Activated CD4-positive, alpha-beta T cell treated with anti-CD3 and anti-CD28 coated beads, Interleukin-2, Interleukin-4, amounts not matched to agents 100 ng/mL and 50 ng/mL, durations not matched to agents 16 hours and 8 hours (primary cell): ENCODE measurements at places on chromosomes 1 and 21.

- no peak for DNase-seq
These were observed 170.0 kb upstream of the KCTD3 start for GRCh38 chr1:215397106-215397505.

DNA sequence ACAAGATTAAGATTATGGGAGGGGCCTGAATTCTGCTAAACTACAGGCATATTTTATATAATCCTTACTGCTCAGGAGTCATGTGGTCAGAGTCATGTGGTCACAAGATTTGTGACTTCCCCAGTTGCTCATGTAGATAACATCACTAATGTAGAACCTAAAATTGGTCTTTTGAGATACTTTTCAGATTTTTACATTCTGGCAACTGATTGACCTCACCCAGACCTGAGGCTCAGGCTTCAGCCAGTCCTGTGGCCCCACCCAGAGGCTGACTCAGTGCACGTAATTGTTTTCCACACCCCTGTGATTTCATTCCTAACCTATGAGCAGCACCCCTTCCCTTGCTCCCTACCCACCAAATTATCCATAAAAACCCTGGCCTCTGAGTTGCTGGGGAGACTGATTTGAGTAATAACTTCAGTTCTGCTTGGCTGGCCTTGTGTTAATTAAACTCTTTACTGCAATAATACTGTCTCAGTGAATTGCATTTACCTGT is 41.7 kb upstream of the ZNF326 start:
- peak; percentile 41 for DNase-seq

DNA sequence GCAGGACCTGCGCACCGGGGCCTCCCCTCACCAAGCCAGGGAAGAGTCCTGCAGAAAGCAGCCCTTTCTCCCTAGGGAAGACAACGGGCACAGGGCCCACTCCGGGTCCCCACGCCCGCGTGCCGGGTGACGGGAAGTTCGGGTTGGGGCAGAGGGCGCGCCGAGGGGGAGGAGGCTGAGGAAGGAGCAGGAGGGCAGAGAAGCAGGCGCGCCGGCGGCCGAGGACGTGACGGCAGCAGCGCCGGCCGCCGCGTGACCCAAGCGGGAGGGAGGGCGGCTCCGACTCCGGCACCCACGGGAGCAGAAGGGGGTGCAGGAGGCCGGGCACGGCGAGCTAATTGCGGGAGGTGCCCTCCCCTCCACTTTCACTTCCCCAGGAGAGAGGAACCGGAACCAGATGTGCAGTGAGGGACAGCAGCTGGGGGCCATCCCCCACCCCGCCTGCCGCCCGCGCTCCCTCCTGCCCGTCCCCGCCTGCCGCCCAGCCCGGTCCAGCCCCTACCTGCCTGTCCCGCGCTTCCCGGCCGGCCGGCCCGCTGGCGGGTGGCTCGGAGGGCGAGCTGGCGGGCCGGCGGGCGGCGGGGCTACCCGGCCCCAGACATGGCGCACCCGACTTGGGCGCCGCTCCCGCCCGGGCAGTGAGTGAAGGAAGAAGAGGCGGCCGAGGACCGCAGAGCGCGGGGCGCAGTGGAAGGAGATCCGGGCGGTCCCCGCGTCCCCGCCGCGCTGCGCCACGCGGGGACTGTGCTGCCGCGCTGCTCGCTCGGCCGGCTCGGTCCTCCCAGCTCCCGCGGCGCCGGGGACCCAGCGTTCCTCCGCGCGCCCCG is 510 bp downstream of the DENND4B start:
- DNase-seq, result peak; percentile 73

- no peak for DNase-seq
These were observed 119.8 kb upstream of the PTGFR start for GRCh38 chr1:78370779-78371482.

GRCh38 chr1:212152308-212152693 is 116.8 kb downstream of the DTL start:
- DNase-seq, result no peak

DNA sequence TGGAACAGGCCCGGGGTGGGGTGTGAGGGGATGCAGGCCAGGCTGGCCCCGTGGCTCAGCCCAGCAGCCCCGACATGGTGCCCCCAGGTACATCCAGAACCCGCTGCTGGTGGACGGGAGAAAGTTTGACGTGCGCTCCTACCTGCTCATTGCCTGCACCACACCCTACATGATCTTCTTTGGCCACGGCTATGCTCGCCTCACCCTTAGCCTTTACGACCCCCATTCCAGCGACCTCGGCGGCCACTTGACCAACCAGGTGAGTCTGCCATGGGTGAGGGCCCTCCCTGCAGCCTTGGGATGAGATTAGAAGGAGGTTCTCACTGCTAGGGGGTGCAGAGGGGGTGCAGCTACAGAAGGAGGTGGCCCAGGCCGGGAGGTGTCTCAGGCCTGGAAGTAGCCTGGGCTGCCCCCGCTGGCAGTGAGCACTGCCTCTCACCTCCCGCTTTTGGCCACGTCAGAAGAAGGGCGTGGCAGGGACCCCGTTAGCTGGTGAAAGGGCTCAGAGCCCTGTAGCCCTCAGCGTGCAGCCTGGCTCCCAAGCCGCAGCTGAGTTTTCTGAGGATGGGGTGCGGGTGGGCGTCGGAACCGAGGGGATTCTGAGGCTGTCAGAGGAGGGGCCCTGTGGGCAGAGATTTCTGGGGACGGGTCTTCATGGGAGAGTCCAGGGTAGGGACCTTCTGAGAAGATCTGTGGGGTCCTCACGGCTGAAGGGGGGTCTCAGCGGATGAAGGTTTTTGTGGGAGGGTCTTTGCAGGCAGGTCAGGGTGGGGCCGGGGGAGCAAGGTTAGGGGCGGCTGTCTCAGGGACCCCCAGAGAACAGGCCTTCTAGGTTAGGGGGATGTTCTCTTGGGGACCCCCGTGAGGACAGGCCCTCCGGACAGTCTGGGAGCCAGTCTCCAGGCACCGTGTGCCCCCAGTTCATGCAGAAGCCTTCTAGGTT is 10.4 kb downstream of the TTLL10 start:
- no peak for DNase-seq

DNA sequence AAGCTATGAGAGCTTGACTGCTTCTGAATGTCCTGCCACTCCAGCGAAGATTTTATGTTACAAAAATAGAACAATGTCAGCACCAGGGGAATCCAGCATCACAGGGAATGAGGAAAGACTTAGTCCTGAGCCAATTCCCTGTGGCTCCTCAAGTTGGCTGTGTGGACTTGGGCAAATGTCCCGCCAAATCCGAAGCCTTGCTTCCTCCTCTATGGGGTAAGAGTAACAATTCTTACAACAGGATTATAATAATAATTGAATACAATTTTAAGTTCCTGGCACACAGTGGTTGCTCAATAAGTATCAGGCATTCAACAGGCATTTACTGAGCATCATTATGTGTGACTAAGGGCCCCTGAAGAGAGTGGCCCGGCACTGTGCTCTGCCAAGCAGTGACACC is 44.4 kb downstream of the STPG1 start:
- DNase-seq, result no peak

DNA sequence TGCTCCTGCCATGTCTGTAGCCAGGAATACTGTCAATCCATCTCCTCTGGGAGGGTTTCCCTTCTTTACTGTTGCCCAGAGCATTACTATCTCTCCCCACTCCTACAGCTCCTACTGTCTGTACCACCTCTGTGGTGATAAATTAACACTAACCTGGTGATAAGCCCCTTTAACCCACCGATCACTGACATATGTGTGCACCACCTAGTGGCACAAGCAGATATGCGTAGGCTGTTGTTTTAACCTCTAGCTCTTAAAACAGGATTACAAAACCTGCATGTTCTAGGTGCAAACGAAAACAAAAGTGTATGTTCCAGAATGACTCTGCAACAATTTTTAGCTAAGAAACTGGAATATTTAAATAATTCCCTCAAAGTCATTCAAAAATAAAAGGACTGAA is 93.9 kb upstream of the BEND5 start:
- DNase-seq, result no peak

DNA sequence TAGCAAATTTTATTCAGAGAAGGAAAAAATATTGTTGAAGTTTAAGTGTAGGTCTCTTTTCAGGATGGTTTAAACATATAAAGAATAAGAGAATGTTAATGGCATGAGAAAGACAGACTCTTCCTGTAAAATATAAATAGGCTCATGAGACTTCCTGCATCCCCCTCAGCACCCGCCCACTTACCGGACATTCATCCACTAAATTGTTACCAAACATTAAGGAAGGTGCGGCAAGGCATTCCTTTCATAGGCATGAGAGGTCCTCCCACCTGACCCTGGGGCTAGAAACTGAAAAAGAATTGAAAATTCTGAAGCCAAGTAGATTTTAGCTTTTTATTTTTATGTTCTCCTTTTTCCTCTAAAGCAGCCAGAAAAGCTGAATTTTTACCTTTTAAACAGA is 10.6 kb upstream of the USP1 start:
- no peak for DNase-seq

DNA sequence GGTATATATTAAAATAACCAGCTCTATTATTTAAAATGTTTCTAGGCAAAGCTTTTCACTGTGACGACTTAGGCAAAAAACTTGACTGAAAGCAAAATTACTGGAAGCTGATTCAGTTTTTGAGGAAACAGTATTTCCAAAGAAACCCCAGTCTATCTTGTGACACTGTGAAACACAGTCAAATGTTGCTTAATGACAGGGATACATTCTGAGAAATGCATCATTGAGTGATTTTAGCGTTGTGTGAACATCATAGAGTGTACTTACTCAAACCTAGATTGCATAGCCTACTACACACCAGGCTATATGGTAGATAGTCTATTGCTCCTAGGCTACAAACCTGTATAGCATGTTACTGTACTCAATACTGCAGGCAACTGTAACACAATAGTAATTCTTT is 116.9 kb upstream of the KCNK1 start:
- DNase-seq, result peak; percentile 15

DNA sequence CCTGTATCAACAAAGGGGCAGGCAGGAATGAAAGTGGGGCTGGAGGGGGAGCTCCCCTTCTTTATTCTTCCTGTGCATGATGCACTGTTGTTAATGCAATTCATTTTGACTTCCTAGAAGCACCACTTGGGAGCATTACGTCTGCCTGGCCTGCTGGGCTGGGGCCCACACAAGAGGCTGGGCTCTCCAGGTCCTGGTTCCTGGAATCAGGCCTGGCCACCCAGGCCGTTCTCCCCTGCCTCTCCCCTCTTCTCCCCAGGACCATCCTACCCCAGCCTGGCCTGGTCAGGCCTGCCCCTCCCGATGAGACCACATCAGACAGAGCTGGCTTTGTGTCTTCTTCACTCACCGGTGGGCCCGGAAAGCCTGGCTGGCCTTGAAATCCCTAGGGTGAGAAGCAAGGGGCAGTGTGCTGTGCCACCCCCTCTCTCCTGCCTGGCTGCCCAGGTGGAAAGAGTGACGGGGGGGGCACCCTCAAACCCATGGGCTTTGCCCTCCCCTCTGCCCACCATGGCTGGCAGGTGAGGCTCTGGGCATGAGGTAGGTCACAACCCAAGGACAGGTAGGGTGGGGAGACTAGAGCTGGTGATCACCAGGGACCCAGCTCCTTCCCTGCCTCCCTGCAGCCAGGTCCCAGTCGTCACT is 20.7 kb upstream of the PEF1 start:
- no peak for DNase-seq

- peak; percentile 83 for DNase-seq
These were observed 97.4 kb upstream of the GFI1 start for GRCh38 chr1:92583821-92584760.

GRCh38 chr21:37799211-37800056 is 116.8 kb downstream of the KCNJ6 start:
- DNase-seq, result no peak

GRCh38 chr1:97158691-97159096 is 437.1 kb downstream of the PTBP2 start:
- DNase-seq, result no peak

DNA sequence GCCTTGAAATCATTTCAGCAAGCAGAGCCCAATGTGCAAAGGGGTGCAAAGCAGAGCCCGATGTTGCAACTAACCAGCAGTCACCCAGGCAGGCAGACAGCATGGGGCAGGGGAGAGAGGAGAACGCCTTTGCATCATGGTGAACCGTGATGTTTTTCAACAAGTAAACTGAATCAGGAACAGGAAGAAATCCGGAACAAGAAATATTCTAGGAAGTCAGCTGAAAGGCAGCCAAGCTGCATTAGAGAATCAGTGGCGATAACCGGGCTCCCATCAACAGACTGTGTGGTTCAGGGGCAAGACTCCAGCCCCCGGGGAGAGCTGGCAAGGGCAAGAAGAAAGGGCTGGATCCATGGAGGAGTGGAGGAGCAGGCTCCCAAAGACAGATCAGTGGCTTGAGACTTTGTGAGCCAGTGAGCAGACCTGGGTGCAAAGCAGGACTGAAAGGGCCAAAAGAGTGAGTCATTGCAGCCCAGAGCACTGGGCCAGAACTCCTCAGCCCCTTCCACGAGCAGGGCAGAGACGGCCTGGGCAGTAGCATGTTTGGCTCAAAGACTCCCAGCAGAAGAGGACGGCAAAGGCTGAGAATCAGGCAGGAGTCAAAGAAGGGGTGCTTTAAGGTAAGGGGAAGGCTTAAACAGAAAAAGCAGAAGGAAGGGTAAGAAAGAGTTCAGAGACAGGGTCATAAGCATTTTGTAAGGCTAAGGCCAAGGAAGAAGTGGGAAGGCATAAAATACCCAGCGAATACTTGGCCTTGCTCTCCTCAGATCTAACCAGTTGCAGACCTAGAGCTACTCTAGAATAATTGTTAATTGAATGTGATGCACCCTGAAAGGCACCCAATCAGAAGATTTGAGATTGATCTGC is 155.0 kb downstream of the SETD4 start:
- DNase-seq, result no peak

DNA sequence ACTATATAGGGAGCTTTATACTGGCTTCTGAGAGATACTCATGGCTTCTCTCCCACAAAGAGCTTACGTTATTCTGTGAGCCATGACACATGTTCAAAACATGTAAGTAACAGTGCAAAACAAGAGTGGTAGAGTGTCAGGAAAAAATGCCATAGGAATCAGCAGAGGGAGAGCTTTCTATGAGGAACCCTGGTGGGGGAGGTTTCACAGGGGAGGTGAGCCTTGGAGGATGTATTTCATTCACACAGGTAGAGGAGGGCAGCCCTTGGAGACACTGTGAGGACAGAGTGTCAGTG is 72.7 kb upstream of the LYST start:
- DNase-seq, result no peak

DNA sequence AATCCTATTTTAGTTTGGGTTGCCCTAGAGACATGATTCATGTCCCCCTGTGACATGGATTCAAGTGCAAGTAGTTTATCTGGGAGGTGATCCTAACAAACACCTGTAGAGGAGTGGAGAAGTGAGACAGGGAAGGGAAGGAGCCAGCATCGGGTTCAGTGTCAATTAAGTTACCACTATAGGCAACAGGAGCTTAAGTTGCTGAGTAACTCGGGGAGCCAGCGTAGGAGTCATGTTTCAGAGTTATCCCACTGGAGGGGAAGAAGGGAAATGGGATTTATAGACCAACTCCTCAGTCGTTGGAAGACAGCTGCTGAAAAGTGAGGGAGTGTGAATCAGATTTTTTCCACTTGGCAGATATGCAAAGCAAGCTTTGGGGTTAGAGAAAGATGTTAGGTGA is 54.9 kb downstream of the SLC30A7 start:
- DNase-seq, result no peak
